ENCODE measurements at places on chromosomes 1 and 21.
A peak's percentile ranks its signal among the peaks of the same experiment; 100 is the strongest.

DNA sequence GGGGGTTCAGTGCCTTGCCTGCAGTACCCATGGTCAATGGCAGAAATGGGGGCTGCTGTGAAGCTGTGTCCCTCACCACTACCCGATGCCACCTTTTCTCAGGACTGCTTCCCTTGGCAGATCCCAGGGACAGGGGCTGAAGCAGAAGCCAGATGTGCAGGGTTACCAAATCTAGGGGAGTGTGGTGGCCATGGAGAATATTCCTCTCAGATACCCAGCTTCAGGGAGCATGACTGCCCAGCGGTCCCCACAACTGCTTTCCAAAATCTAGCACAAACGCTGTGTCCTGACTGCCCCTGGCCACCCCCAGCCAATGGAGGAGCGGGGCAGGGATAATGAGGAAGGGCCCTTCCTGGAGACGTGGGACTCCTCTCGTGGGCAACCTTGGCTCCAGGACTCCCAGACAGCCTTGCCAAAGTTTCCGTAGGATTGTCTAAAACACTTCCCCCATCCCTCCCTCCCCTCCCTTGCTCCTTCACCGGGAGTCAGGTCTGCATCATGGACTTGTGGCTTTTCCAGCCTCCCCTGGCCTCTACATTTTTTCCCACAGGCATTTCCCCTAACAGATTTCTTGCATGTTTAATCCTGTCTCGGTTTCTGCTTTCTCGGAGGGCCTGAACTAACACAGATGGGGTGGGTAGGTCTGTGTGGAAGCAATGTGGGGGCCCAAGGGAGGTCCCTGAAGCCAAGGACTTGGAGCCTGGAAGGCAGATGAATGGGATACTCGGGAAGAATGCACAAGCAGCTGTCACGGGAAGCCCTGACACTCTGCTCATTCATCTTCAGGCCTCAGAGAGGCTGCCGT is 80.5 kb downstream of the OMA1 start:
- no peak for DNase-seq

GRCh38 chr1:90831910-90832309 is 114.8 kb upstream of the BARHL2 start:
- no peak for DNase-seq

DNA sequence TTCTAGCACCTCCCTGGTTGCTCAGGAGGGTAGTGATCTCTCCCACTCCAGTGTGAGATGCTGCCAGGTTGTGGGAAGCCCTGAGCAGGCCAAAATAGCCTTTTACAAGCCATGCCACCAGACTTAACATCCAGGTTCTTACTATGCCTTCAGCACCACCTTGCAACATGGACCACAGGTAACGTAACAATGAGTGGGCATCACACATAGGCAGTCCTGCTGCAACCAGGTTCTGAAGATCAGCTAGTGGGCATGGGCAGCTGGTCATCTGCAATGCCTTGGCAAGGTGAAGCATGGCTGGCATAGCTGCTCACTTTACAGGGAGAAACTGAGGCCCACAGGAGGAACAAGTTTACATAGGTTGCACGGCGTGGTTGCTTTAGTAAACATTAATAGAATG is 40.7 kb downstream of the DHCR24 start:
- DNase-seq, result no peak

DNA sequence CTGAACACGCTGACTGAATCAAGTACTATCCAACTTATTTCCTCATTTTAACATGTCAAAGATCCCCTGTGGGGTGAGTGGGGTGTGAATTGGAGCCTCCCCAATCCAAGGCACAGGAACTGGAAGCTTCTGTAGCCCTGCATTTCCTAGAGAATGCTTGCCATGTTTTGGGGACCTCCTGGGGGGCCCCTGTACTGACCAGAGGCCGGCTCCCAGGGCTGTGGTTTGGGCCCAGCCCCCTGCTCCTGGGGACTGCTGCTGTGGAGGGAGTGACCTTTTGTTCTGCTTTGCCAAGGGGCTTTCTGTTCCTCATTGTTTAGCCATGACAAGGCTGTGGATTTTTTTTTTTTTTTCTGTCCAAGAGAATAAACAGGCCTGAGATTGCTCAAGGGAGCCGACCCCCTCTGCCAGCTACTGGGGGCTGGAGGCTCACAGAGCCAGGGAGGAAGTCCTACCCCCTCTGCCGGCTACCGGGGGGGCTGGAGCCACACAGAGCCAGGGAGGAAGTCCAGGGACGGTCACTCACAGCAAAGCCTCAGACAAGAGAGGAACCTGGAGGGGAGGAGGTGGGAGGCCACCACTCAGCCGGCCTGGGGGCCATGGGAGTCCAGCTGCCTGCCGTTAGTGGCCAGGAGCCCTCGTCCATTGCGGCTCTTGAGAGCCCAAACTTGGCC is 17.4 kb downstream of the TNFRSF1B start:
- peak; percentile 77 for DNase-seq

- DNase-seq, result no peak
These were observed 6.5 kb downstream of the THEMIS2 start for GRCh38 chr1:27878787-27879335.

DNA sequence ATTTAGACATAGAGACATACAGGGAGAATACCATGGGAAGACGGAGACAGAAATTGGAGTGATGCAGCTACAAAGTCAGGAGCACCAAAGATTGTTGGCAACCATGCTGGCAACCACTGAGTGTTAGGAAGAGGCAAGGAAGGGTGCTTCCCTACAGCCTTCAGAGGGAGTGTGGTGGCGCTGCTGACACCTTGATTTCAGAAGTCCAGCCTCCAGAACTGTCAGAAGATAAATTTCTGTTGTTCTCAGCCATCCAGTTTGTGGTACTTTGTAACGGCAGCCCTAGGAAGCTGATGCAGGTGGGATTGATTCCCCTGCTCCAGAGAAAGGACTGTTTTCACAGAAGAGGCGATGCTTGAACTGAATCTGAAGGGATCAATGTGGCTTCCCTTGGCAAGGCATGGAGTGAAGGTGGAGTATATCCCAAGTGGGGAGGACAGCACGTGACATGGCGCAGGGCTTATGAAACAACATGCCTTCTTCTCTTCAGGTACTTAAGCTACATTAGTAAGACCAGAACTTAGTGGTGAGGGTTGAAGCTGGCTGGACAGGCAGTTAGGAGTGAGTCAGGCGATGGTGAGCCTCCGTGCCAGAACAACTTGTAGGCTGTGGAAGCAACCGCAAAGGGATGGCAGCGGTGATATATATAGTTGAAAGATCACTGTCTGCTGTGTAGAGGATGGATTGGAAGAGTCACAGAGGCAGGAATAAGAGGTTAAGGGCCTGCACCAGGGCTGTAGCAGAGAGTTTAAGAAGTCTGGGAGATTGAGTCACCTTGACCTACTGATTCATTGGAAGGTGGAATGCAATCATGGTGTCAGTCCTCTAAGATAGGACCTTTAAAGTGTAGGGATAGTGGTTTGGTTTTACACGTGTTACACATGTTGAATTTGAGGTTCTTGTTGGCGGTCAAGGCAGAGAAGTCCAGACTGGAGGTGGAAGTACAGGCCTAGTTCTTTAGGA is 2.1 kb downstream of the LEPR start:
- DNase-seq, result no peak

DNA sequence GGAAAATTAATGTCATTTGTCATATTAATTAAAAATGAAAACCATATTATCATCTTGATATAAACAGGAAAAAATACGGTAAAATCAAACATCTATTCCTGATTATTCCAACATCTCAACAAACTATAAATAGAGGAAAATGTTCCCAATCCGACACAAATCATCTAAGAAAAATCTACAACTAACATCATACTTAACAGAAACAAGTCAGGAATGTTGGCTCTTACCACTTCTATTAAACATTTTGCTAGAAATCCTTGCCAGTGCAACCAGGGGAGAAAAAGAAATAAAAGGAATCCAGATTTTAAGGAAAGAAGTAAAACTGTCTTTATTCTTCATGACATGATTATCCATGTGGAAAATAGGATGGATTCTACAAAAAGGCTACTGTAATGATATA is 77.0 kb upstream of the IRF2BP2 start:
- DNase-seq, result no peak

DNA sequence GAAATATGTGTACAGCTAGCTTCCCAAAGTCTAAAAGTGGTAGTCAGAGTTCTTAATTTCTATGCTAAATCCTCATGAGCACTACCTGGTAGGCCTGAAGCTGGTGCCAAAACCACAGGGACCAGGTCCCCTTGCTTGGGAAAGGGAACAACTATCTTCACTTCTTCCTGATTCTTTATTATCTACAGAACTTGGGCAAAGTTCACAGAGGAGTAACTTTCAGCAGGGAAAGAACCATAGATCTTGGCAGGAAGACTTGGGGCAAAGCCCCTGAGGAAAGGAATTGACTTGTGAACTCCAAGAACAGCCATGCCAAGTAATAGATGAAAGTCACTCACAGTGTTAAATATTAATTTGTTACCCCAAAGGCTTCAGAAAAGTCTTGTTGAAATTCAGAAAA is 193.0 kb downstream of the ZC3H11B start:
- no peak for DNase-seq

DNA sequence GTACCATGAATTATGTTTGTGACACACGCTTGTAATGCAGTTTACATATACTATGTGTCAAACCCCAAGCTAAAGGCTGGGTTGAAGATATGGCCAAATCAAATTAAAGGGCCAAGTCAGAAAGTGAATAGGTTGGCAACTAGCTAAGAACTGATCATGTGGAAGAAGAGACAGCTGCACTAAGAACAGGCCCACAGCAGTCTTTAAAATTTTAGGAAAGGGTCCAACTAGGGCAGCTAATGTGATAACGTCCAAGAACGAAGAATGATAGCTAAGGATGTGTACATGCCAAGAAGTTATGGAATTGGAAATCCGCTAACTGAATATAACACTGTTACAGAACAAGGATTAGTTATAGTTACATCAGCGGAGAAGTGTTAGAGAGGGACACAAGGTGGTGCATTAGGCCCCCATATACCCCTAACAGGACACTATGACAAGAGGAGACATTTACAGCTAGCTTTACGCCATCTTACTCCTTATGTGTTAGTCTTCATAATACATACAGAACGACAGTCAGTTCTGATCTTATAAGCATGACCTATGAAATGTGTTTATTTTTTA is 6.5 kb upstream of the RNF2 start:
- no peak for DNase-seq

DNA sequence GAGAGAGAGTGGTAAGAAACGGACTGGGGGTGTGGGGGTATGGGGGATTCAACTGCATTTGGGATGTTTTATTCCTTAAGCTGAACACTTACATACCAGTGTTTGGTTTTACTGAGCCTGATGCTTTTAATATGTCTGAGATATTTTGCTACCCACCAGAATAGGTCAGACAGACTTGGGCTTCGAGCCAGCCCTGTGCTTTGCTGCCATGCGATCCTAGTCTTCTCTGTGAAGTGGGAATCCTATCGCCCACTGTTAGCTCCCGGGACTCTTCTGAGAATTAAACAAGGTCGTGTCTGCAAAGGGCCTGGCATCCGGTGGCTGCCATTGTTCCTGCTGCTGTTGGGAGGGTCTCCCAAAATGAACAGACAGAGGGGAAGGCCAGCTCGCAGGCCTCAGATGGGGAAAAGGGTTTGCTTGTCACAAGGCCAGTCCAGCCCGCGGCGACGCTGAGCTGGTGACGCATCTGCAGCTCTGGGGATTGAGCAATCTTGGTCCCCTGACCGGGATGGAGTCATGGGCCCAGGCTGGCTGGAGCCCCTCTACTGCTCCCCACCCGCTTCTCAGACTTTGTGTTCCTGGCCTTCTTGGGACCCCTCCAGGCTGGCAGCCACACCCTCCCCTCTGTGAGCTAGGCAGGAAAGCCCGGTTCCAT is 26.9 kb upstream of the ECE1 start:
- no peak for DNase-seq

- DNase-seq, result peak; percentile 64
These were observed at the start of gene ATAD3B for GRCh38 chr1:1471389-1472052. TSS of gene ATAD3B (plus strand) at chr1:1471765. CDS start at chr1:1471885, 120 bp downstream.

DNA sequence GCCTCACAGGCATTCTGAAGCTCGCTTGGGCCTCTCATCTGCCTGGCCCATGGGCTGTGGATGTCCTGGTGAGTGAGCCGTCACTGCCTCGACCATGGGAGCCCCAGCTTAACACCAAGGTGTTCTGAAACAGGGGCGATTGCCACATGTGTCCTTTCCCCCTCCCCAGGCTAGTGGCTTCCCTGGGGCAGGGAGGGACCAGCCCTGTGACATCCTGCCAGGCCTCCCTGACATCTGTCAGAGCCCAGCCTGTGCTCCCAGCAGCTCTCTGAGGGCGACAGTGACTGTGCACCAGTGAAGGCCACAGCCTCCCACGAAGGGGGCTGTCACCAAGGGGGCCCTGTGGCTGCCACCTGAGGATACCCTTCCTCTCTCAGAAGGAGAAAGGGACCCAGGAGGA is 35.9 kb upstream of the CCDC27 start:
- no peak for DNase-seq

DNA sequence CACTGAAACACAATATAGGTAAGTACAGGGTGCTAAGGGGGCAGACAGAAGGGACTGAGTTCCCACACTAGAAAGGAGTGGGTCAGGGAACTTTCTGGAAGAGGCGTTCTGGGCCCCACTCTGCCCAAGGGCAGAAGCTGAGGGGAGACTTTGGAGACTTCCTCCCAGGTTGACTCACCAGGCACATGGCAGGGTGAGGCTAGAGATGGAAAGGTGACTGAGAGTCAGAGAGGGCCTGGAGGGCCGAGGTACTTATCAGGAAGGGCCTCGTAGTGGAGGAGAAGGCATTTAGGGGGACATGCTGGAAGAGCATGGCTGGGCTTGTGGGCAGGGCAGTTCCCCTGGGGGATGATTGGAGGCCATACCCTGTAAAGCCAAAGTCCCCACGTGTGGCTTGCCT is 159.9 kb upstream of the JUN start:
- no peak for DNase-seq

GRCh38 chr1:230760360-230760827 is 13.2 kb downstream of the CAPN9 start:
- no peak for DNase-seq
